ENCODE measurements at places on chromosomes 7 and 10.

GRCh38 chr10:103616705-103617601 lies 123.4 kb downstream of the NEURL1 start:
- no peak for DNase-seq

GRCh38 chr10:44899450-44900080 lies 11.6 kb upstream of the TMEM72 start:
- DNase-seq: no peak

GRCh38 chr10:29811751-29812427 lies 177.1 kb upstream of the SVIL start:
- DNase-seq: no peak

DNA sequence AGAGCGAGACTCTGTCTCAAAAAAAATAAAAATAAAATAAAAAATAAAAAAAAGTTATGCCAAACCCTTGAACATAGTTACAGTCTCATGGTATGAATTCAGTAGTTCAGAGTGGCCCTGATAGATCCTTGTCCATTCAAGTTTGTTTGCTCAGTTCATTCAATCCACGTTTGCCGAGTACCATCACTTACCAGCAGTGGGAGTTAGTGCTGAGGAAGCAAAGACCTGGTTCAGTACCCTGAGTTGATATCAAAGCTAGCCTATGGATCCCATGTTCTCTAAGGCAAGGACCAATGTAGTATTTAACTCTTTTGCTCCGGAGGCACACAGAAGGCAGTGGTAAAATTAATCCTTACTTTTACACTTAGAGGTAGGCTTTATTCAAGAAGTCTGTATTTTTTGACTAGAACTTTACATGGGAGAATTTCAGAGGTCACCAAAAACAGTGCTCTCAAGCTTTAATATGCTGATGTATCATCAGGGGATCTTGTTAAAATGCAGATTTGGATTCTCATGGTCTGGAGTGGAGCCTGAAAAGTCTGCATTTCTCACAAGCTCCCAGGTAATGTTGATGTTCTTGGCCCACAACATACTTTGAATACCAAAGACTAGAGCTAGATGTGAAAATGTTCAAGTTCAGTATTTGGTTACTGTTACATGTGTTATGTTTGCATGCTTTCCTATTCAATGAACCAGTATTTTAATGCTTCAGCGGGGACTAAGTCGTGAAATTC lies 38.1 kb upstream of the HBP1 start:
- no peak for DNase-seq

DNA sequence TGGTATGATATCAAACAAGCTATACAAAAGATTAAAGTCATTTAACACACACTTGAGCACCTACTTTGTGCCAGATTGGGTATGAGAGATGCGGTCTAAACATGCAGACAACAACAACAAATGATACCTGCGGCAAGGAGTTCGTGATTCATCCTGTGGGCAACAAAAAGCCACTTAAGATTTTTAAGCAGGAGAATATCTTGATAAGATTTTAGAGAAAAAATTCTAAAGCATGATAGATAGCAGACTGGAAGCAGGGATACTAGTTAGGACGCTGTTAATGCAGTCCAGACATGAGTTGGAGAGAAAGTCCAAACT lies 1.6 kb upstream of the KBTBD2 start:
- no peak for DNase-seq

DNA sequence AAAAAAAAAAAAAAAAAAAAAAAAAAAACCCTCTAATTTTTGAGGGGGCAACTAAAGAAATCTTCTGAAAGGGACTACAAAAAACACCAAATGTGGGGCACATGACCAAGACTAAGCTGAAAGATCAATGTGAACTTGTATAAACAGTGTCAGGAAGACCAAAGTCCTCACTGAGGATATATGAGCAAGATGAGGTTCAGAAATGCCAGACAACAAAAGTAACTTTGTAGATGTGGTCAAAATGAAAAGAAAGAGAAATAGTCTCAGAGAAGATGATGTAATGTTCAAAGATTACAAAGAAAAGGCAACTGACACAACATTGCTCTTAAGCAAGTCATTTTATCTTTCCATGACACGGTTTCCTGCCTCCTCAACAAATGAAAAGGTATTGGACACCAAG lies 48.7 kb upstream of the PTPRZ1 start:
- no peak for DNase-seq

- DNase-seq: no peak
Observed at GRCh38 chr7:146090023-146090645, 26.5 kb upstream of the CNTNAP2 start.

- DNase-seq: no peak
Observed at GRCh38 chr10:82358486-82359099, 483.6 kb downstream of the NRG3 start.

- no peak for DNase-seq
Observed at GRCh38 chr7:90564455-90564854, 31.7 kb upstream of the CDK14 start.

DNA sequence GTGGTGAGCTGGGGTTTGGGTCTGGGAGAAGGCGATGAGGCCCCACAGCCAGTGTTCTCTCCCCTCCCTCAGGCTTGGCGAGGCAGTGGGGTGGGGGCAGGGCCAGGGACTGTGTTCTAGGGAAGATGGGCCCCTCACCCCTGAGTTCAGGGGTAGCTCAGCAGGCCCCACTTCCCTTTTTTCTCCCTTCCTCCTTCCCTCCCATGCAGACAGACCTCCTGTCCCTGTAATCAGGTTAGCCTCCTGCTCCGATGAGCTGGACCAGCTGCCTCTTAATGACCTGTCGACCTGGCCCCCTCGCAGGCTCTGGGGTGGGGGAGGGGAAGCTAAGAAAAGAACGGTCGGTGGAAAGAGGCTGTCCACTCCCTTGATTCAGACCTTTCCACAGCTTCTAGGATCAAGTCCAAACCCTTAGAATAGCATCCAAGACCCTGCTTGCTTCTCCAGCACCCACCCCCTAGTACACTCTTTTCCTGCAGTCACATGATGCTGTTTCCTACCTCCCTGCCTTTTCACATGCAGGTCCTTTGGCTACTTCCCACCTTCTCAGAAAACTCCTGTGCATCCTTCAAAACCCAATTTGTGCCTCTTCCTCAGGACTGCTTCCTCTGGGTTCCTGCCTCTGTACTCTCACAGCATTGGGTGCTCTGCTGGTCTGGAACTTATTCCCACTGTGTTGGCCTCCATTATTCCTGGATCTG lies 64.1 kb downstream of the ZMIZ1 start:
- no peak for DNase-seq

DNA sequence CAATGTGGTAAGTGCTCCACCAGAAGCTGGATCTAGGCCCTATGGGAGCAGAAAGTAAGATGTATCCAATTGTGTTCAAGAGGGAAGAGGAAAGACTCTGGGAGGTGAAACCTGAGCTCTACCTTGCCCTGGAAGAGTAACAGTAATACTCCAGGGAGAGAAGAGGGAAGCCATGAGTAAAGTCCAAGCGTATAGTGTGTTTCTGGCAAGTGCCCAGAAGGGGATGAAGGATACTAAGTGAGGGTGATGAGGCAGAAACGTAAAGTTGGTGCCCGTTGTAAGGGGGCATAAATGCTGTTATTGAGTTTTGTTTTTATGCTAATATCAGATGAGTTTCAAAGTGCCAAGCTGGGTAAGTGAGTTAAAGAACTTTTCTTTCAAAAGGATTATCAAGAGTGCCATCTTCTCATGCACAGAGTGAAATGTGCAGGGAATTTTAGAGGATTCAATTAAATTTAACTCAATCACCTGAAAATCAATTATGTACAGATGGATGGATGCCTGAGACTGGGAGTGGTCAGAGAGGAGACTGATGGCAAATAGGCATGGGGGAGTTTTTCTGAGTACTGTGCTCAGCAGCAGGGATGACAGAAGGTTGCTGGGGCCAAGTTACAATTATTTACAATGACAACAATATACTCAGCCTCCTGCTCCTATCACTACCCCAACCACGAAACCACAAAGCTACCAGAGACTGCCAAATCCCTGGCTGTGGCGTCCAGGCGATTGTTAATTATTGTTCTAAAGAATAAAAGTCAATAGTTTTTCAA lies 123.3 kb upstream of the LAMB4 start:
- no peak for DNase-seq

GRCh38 chr7:42392826-42393225 lies 155.8 kb upstream of the GLI3 start:
- DNase-seq: no peak

DNA sequence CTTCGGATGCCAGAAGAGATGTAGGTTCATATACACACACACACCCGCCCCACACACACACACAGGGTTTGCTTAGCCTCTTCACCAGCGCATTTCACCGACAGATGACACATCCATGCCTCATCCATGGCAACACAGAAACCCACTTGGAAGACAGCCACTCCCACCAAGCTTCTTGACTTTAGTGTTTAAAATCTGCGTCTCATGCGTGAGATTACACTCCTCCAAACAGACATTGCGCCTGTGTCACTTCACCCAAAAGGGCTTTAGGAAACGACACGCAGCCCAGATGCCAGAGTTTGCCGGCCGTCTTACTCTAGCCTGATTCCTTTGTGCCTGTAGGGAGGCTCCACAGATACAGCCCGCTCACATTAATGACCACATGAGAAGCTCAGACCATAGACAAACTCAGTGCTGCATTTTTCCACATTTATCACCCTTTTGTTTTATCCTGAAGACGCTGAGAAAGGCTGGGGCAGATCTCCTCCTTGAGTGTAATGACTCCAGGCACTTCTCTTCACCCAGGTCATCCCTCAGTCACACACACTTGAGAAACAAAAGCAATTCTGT lies 73.8 kb downstream of the DIP2C start:
- no peak for DNase-seq

DNA sequence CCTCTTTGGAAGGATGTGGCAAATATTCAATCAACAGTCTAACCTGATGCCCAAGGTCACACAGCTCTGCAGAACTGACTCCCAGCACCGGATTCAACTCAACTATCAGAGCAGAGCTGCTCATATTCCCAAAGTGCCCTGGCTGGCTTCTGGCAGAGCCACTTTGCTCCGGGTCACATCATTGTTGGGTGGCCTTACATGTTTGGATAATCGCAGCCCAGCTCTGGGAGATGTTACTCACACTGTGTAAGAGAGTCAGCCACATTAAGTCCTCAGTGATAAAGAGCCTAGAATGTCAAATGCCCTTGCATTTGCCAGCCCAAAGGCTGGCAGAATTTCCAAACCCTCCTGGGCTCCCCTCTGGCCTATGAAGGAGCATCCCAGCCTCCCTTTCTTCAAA lies 79.8 kb upstream of the PDE1C start:
- no peak for DNase-seq

GRCh38 chr10:119405520-119405807 lies 137.1 kb downstream of the RGS10 start:
- DNase-seq: no peak

DNA sequence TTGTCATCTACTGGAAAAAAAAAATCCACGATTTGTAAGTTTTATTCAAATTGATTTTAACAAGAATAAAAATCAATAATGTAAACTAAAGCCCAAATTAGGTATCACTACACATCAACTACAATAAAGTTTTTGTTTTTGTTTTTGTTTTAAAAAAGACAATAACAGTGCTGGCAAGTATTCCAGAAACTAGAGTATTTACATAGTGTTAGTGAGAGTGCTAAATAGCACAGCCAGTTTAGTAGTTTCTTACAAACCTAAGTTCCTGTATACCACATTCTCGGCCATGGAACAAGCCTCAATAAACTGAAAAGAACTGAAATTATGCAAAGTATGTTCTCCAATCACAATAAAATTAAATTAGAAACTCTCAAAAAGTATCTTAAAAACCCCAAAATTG lies 8.1 kb downstream of the ARHGAP12 start:
- no peak for DNase-seq

GRCh38 chr10:74977913-74978847 lies 133.3 kb upstream of the SAMD8 start:
- DNase-seq: no peak

DNA sequence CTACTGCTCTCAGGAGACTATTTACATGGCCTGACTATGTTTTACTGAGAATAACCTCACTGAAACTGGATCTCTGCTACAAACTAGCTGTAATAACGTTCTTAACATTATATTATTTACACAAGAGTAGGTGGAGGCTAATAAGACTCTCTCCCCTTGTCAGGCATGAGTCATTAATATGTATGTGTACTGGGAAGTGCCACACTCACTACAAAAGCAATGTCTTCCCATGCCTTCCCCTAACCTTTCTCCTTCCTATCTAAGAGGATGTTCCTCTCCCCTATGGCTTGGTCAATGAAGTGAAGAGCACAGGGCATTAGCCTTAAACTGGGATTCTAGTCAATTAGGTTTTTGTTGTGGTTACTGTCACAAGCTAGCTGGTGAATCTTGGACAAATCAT lies 147.9 kb downstream of the DGKB start:
- no peak for DNase-seq

GRCh38 chr7:29953726-29954347 lies 35.8 kb downstream of the SCRN1 start:
- DNase-seq: no peak

- DNase-seq: no peak
Observed at GRCh38 chr7:128304212-128304611, 39.5 kb downstream of the RBM28 start.

DNA sequence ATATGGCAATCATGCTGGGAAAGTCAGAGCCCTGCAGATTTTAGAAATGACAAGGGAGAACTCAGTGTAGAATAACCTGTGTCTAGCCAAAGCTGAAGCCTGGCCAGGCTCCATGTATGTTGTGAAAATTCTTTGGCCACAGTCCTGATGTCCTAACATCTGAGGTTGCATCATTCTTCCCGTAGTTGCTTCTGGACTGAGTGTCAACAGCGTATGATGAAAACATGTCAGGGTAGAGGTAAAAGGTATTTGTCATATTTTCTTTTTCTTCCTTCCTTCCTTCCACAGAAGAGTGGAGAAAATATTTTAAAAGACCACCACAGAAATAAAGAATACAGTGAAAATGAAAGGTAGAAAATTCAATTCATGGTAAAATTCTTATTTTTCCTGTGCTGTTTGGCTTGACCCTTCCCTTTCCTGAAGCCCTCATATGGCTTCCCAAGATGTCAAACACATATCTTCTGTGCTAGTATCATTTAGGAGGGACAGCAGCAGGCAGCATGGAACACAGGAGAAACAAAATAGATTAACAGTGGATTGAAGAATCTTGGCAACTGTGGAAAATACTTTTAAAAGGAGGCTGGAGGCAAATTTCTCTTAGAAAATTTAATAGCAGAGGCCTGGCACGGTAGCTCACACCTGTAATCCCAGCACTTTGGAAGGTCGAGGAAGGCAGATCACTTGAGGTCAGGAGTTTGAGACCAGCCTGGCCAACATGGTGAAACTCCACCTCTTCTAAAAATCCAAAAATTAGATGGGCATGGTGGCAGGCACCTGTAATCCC lies 18.9 kb upstream of the NRBF2 start:
- DNase-seq: no peak

GRCh38 chr7:157278791-157279724 lies 57.7 kb upstream of the DNAJB6 start:
- no peak for DNase-seq

DNA sequence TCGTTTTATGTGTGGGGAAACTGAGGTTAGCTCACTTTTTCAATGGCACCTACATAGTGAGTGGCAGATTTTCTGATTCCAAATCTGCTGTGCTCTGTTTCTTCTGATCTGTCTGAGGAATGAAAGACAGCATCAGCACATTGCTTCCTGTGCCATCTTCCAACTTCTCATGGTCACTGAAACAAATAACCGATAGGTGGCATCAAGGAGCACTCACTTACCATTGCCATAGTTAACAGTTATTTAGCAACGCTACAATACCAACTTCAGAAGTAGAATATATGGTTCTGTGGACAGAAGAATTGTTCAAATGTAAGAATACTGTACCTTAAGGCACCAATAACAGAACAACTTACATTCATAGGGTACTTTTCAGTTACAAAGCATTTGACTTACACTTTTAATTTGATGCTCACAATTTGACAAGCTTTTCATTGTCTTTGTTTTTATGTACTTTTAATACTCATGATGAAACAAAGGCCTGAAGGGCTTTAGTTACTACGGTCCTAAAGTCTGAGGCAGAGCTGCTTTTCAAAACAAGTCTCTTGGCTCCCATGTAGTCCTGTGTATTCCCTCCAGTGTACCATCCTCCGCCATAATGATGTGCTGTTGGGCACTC lies 228.9 kb upstream of the TCF7L2 start:
- no peak for DNase-seq

Data from stimulated activated CD8-positive, alpha-beta memory T cell treated with anti-CD3 and anti-CD28 coated beads, Interleukin-15, amount 100 ng/mL, for 4 hours (primary cell).